ENCODE measurements at places on chromosomes 16 and 17.

DNA sequence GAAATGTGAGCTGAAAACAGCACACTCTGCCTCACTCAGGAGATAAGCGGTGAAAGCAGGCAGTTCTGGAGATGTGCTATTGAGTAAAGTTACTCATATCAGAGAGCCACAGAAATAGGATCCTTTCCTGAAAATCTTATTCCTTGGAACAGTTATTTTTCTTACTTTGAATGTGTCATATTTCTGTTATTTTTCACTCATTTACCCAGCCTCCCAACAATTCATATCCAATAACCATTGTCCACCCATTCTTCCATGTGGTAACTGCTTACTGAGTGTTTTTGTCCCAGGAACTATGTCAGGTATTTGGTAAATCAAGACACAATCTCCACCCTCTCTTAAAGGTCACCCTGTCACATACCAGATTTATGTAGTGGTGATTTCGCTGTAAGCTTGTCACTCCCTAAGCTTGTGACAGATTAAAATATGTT, 144.9 kb downstream of the PARN start:
- no peak for DNase-seq

- no peak for DNase-seq
These were observed 72.5 kb upstream of the PLCG2 start for GRCh38 chr16:81706327-81707295.

DNA sequence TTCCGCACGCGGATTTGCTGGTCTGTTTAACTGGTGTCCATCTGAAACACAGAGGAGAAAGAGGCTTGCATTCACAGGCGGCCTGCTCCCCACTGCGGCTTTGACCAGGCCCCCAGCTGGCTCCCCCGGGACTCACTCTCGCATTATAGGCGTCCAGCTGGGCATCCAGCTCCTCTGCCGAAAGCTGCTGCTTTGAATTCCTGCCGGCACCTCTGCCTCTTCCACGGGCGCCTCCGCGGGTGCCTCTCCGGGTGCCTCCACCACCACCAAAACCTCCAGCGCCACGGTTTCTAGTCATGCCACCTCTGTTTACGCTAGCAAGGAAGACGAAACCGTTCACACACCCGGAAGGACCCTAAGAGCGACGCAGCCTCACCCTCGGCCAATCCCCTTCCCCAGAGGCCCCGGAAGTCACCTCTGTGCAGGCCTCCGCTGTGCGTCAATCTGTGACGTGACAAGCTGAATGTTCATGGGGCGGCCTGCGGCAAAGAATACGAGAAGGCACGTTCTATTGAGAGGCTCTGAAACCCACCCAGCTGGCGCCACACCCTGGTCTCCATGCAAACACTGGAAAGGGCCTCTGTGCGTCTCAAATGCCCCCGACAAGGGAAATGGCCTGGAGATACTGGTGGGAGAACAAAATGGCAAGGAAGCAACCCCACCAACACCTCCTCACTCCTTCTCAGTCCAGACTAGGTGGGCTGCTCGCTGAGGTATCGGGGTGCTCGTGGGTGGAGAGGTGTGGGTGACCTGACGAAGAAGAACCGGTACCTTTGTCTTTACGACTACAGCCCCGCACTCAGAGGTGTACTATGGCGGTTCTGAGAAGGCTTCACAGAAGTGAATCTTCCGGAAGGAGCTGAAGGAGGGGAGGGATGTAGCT, 3.0 kb downstream of the ALYREF start:
- no peak for DNase-seq

- DNase-seq = no peak
These were observed 44.3 kb downstream of the HOXB1 start for GRCh38 chr17:48486557-48486956.

- DNase-seq = no peak
These were observed 26.0 kb downstream of the NME3 start for GRCh38 chr16:1745181-1745899.

Measured in HuH-7.5 (cell line).